ENCODE measurements at places on chromosomes 11 and 22.

- DNase-seq = no peak
These were observed 4.2 kb downstream of the RIC8A start for GRCh38 chr11:211741-212140.

DNA sequence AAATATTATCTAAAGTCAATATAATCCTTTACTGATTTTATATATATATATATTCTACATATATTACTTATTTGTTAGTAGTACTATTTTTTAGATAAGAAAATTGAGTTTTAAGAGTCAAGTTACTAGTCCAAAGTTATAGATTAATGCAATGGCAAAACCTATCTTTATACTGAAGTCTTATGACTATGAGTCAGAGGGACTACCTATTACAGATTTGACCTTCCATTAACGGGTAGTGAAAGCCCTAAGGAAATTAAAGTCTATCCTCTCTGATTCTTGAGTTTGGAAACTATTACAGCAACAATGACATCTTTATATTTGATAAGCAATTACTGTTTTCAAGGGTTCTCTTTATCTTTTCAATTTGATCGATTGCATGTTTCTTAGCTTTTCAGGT, 315.8 kb downstream of the CASP12 start:
- DNase-seq = no peak

GRCh38 chr11:22677153-22677903, 10.9 kb downstream of the GAS2 start:
- DNase-seq = no peak

- no peak for DNase-seq
These were observed 31.8 kb downstream of the TPBGL start for GRCh38 chr11:75272391-75272790.

DNA sequence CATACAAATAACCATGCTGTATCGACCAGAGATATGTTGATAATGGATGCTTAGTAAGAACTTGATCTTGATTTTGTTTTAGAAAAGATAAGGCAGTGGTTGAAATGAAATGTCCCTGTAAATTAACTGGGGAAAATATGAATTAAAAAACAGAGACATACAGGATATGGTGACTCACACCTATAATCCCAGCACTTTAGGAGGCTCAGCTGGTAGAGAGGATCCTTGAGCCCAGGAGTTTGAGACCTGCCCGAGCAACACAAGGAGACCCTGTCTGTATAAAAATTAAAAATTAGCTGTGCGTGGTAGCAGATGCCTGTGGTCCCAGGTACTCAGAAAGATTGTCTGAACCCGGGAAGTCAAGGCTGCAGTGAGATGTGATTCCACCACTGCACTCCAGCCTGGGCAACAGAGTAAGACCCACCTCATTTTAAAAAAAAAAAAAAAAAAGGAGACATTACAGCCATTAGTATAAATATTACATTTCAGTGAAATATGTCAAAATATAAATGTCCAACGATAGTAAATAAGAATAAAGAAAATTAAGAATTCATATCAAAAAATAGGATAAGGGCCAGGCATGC, 4.6 kb downstream of the PICALM start:
- DNase-seq = peak; percentile 4

DNA sequence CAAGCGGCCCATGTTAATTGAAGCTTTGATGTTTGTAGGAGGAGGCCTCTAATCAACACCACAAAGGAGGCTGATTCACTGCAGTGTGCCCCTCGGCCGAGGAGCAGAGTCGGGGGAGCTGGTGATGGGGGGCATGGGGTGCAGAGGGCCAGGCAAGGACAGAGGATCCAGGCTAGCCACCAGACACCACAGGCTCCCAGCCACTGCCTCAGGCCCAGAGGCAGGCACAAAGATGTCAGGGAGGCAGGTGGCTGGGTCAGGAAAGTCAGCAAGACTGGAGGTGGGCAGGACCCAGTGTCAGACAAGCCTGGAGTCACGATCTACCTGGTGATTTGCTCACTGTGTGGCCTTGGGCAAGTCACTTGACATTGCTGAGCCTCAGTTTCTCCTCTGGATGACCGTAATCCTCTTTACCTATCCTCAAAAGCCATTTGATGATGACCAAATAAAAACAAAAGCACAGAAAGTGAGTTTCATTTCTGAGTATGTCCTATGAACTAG, 121.0 kb downstream of the BUD13 start:
- no peak for DNase-seq

DNA sequence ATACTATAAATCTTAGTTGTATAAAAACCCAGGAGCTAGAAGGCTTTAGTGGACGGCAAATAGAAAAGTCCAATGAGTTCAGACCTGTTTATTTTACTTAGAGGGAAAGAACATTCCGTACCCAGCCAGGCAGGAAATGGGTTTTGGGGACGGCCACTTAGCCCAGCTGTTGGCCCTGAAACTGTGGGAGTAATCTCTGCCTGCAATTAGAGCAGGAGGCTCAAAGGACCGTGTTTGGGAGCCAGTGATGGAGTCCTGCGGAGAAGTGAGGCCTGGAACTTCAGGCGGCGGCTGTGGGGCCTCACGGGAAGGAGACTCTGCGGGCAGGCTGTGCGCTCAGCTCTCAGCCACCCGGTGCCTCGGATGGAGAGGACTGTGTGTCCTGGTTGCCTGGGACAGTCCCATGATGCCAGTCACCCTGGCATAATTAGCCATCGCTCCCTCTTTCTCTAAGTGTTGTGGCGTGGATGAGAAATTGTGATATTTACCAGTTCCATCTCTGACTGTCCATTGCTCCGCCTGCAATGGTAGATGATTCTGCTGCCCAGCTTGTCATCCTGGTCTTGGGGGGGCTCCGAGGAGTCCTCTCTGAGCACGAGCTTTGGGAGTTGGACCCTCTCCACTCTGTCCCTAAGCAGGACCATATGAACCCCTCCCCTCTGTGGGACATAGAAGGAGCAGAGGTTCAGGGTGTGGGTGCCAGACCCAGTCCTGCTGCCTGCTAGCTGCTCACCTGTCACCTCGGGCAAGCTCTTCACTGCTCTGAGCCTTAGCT, 530.3 kb downstream of the TBC1D22A start:
- no peak for DNase-seq

DNA sequence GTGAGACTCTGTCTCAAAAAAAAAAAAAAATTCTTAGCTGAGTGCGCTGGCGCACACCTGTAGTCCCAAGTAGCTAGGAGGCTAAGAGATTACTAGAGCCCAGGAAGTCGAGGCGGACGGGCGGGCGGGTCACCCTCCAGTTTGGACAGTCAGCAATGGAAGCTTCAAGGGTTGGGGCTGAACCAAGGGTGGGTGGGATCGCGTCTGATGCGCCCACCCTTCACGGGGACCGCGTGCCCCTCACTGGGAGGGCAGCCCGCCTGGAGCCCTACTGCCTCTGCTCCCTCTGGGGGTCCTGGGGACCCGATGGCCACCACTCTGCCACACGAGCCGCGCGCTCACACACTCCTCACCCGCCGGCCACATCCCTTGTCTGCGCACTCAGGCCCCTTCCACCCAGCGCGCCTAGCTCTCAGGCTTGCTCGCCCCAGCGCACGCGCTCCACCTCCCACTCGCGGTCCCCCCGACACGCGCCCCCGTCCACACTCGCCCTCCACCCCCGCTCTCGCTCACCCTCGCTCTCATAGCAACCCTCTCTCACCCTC, 494 bp downstream of the CHID1 start:
- no peak for DNase-seq

DNA sequence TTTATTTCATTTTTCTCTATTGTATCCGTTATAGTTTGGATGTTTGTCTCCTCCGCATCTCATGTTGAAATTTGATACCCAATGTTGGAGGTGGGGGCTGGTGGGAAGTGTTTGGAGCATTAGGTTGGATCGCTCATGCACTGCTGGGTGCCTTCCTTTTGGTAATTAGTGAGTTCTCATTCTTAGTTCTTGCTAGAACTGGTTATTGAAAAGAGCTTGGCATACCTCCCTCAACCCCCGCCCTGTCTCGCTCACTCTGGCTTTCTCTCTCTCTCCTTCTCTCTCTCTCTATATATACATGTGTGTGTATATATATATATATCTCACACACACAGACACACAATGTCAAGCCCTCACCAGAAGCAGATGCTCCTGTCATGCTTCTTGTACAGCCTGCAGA, 978.7 kb downstream of the DLG2 start:
- no peak for DNase-seq

DNA sequence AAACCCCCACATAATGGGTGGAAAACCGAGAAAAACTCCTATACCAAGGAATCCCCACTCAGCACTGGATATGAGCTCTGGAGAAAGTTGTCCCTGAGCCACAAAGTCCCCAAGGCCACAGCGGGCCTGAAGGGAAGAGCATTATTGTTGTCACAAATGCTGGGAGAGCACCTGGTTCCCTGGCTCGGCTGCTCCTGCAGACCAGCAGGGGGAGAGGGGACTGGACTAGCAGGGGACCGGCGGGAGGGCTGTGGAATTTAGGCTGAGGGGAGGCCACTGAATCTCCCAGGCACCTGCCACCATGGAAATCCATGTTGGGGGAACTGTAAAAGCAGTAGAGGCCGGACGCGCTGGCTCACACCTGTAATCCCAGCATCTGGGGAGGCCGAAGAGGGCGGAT, 7.0 kb downstream of the PC start:
- DNase-seq = no peak

GRCh38 chr22:32917577-32918354, 116.3 kb downstream of the TIMP3 start:
- DNase-seq = no peak

- DNase-seq = no peak
These were observed 2.1 kb upstream of the TMPRSS4 start for GRCh38 chr11:118074785-118075184.

DNA sequence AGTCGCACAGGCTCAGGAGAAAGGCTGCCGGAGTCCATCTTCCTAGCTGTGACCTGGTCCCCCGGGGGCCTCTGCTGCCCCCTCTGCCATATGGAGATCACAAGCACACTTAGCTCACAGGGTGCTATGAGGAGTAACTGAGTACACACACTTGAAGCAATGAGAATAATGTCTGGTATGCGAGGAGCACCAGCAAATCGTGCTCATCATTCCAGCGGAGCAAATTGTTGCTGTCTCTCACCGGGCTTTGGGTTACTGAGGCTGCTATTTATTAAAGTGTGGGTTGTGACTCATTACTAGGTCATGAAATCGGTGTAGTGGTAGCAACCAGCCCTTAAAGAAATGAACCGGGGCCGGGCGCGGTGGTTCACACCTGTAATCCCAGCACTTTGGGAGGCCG, 48.1 kb upstream of the EIF3D start:
- DNase-seq = no peak

DNA sequence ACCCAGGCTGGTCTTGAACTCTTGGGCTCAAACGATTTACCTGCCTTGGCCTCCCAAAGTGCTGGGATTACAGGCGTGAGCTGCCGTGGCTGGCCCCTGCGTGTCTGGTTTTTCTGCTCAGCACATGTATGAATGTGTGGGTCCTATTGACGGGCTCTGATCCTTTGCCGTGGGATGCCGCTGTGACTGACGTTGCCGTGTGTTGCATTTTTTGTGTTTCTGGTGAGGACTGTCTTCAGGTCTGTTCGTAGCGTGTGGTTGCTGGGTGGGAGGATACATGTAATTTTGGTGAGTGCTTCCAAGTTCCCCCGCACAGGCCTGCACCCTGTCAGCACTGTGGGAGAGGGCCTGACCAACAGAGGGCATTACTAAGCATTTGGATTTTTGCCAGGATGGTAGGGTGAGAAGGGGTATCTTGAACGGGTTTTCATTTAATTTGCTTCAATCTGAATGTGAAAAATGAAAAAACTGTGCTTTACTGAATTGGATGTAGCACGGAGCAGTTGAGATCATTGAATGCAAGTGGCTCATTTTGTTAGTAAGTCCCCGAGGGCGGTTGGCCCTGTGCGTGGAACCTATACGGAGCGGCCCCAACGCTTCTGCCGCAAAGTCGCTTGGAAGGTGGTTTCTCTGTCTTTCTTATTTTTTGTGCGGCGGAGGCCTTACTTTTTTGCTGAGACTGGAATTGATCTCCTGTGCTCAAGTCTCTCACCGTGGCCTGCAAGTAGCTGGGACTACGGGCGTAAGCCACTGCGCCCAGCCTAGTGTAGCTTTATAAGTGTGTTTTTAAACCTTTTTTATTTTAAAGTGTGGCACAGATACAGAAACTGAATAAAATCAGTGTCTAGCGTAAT, 8.2 kb downstream of the ZBED4 start:
- DNase-seq = no peak

- no peak for DNase-seq
These were observed 122.3 kb downstream of the SPATA19 start for GRCh38 chr11:133723056-133723455.

DNA sequence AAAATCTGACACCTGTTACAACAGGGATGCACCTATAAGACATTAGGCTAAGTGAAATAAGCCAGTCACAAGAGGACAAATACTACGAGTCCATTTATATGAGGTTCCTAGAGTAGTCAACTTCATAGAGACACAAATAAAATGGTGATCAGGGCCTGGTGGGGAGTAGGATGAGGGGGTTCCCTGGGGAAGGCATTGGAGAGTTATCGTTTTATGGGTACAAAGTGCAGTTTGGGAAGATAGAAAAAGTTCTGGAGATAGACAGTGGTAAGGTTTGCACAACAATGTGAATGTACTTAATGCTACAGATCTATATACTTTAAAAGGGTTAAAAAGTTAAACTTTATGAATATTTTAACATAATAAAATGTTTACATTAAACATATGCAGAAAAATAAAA, 31.4 kb upstream of the B3GNT6 start:
- no peak for DNase-seq

DNA sequence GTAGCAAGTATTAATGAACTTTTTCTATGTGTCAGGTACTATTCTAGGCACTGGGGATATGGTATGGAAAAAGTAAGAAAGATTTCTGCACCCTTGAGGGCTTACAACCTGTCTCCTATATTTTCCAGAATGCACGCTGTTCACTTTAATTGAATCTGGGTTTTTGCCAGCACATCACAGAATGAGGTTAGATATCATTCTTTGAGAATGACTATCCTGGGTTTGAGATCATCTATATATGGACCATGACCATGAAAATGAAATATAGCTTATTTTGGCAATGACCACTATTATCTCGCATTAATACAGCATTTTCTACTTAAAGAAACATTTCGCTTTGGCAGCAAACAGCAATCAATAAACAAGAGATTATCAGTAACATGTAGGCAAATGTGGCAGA, 46.9 kb downstream of the C11orf71 start:
- no peak for DNase-seq

DNA sequence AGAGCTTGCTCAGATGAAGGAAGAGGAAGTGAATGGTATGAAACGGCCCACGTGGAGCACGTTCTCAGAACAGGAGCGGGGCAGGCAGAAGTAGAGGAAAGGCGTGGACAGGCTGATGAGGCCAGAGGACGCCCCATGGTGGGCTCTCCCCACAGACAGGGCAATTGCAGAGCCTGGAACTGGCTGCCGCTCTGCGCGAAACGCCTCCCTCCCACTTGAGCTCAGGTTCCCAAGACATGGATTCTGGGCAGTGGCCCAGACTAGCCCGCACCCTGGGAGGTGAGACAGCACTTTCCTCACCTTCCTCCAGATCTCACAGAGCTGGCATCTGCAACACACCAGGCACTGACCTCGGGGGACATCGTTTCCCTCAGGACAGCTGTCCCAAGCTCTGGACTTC, 117.6 kb downstream of the PHF21B start:
- DNase-seq = no peak

DNA sequence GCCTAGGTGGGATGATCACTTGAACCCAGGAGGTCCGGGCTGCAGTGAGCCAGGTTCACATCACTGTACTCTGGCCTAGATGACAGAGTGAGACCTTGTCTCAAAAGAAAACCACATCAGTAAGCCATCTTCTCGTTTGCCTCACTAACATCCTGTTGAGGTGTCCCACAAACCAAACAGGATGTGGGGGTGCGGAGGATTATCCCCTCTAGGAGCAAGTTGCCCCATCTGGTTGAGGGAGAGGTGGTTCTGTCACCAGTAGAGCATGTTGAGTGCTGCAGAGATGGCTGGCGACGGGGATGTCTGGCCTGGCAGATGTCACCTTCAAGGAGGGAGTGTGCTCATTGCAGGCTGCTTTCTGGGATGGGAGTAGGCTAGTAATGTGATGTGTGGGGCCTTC, 72.4 kb downstream of the ZNRF3 start:
- DNase-seq = peak; percentile 76

All from CD4-positive, alpha-beta T cell treated with Interleukin-6 for 4 hours (primary cell).